ENCODE measurements at places on chromosomes 16 and 17.

DNA sequence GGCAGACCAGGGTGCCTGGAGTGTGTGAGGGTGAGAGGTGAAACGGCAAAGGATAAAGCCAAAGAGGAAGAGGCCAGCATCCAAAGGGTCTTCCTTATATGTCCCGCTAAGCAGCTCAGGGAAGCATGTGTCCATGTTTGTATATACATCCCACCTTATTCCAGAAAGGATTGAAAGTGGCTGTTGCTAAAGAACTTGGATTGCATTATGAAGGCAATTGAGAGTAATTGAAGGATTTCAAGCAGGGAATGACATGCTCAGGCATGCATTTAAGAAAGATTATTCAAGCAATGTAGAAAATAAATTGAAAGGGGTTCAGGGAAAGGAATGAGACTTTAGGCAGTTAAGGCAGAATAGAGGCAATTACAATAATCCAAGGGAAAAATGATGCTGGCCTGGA lies 237.6 kb upstream of the SOX9 start:
- no peak for DNase-seq

GRCh38 chr17:50955160-50955559 lies 89.0 kb upstream of the TOB1 start:
- no peak for DNase-seq

DNA sequence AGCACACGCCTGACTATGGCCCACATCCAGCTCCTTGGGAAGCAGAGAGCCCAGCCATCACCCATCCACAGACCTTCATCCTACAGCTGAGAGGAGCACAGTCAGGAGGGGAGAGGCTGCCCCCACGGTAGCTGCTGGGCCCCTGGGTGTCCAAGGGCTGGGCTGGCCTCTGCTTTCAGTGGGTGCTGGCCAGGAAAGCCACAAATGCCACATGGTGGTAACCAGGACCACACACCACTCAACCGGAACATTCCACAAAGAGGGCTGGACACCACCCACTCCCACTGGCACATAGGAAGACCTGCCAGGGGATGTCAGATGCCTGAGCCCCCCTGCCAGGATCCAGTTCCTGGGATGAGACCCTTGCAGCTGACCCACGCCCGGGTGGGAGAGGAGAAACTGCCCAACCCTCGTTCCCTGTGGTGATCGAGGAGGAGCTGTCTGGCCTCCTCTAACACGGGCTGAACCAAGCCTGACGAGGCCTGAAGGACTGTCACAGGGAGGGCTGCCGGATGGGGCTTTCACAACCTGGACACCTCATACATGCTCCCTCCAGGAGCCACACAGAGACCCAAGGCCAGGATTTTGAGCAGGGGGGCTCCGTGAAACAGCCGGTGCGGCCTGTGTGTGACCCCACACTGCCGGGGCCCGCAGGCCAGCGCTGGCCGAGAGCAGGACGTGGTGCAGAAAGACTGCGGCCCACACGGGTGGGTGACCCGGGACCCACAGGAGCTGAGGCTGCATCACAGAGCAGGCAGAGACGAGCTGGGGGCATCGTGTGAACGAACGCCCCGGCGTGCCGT lies 30.7 kb downstream of the PIEZO1 start:
- no peak for DNase-seq

DNA sequence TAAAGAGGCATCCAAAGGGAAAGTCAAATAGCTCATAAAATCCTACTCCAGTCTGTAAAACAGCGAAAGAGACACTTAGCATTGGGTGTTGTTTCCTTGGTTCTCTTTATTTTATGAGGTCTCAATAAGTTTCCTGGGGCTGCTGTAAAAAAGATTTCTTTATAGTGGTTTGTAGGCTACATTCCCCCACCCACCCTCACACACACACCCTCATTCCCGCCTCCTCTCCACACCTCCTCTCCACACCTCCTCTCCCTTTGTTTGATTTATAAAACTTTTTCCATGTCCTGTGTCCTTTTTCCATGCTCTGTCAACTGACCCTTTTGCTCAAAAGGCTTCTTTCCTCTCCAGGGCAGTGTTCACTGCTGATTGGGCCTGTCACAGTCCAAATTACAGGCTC lies 178.9 kb upstream of the SOX9 start:
- DNase-seq = no peak

- no peak for DNase-seq
Measured at GRCh38 chr17:18250259-18250658, 8.3 kb downstream of the FLII start.

- DNase-seq = no peak
Measured at GRCh38 chr17:33444731-33445130, 151.6 kb upstream of the ASIC2 start.

DNA sequence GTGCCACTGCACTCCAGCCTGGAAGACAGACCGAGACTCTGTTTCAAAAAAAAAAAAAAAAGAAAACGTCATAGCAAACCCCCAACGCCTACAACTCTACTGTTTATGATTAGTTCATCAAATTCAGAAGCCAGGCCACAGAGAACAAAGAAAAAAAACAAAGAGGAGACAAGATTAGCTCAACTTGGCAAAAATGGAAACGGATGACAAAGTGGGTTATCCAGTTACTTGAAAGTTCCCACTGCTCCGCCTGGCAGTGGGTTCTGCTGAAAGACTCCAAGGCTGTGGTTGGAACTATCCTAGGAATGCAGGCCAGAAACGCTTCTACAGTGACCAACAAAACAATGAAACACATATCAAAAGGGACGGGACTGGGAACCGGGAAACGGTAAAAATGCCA lies 53.1 kb downstream of the MRM3 start:
- no peak for DNase-seq

All from CD4-positive, alpha-beta T cell treated with Interferon alpha-2 for 1 hour (primary cell).